Stimulated activated CD8-positive, alpha-beta memory T cell treated with anti-CD3 and anti-CD28 coated beads, Interleukin-2, amount 100 ng/mL, for 1 hour (primary cell): ENCODE measurements at places on chromosomes 3 and 15.

GRCh38 chr3:27584874-27585273 lies 100.7 kb upstream of the SLC4A7 start:
- no peak for DNase-seq

- DNase-seq, result no peak
These were observed 137.9 kb downstream of the XXYLT1 start for GRCh38 chr3:195133013-195133412.

- DNase-seq, result no peak
These were observed 101.4 kb downstream of the TNIK start for GRCh38 chr3:171358881-171359198.

DNA sequence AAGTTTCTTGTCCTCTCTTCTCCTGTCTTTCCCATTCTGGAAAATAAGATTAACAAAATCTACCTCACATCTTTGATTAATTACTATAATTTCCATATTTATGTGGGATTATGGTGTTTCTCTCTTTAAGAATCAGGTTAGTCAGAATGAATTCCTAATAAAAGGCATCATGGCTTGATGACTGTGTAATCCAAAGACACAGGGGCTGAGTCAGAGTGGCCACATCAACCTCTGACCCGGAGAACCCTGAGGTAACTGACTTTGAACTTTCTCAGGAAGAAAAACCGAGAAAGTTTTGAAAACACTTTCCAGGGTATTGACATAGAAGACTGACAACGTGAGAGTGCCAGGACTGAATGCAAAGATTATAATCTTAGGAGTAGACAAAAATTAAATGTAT lies 170.3 kb upstream of the MCTP2 start:
- no peak for DNase-seq

- DNase-seq, result no peak
These were observed 106.3 kb upstream of the ABHD17C start for GRCh38 chr15:80588801-80589200.

- no peak for DNase-seq
These were observed 25.4 kb upstream of the SLC25A26 start for GRCh38 chr3:66195347-66195783.

- DNase-seq, result no peak
These were observed 28.5 kb downstream of the SLCO2A1 start for GRCh38 chr3:134001251-134001650.

DNA sequence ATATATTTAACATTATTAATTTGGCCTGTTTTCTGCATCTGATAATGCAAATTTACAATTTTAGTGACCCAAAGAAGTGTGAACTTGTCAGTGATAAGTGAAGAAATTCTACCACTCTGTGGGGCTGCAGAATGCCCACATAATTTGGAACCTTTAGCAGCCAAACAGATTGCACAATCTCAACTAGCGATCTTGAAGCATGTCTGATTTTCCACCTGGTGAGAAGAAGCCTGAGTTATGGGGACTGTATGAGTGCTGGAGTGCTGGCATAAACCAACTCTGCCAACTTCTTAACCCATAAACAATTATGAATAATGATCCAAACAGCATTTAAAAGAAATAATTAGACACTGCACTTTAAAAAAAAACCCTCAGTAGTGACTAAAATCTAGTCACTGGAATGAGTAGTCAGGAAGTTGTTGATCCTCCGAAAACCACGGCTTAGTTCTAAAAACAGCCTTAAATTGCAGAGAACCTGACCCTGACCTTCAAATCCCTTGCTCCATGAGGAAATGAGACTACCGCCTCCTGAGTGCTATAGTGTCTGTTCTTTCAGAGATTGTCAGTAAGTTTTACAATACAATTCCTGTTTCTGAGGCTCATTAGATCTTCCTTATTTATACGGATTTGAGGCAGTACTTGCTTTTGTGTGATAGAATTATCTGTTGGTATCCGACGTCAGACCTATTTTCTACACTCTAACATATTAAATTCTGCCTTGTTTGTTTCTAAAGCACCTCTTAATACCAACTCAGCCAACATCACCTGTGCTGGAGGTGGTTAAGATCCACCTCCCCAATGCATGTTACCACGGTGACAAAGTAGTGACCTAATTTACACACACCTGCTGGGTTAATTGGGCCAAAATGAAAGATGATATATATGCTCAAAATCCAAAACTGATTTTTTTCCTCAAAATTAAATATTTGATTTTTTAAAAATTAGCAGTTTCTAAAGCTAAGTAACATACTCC lies 267.7 kb downstream of the ZBTB20 start:
- DNase-seq, result no peak

DNA sequence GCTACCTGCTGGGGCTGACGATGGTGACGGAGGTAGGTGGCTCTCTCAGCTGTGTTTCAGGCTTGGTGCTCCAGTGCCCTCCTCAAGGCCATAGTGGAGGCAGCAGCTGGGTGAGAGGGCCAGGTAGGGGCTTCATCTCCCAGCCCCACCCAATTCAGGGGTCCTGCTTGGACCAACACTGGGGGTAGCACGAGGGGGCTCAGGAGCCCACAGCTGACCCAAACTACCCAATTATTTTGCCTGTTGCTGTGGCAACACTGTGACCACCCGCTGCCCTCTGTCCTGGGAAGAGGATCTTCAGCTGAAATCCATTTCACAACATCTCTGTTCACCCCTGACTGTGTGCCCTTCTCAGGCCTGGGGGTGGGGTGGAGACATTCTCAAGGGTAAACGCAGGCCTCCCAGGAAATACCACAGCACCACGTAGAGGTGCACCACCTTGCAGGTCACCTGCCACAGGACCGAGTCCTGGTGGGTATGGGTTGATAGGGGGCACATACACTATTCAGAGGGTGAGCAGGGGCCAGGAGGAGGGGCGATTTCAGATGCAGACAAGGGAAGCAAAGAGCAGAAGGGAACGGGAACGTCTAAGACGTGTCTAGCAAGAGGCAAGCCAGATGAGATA lies 62.7 kb downstream of the GRIP2 start:
- no peak for DNase-seq

DNA sequence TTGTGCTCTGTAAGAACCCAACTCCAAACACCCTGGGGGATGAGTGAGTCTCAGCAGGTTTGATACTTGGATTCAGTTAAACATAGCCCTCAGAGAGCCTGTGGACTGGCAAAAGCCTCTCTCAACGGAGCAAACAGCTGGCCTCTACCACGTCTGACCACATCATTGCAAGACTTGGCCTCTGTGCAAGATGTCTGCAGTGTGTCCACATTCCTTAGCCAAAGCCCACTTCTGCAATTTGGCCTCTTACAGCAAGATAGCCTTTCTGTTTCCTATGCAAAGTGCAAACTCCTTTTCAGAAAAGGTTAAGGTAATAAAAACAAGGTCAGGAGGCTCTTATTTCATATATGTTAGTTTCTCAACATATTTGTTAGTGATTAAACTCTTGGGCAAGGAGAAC lies 27.9 kb downstream of the FBN1 start:
- DNase-seq, result no peak

GRCh38 chr15:78444255-78444654 lies 6.2 kb downstream of the IREB2 start:
- no peak for DNase-seq

- no peak for DNase-seq
These were observed 7.5 kb downstream of the ZNF148 start for GRCh38 chr3:125367403-125368230.

GRCh38 chr3:143859465-143860203 lies 11.4 kb upstream of the SLC9A9 start:
- no peak for DNase-seq

DNA sequence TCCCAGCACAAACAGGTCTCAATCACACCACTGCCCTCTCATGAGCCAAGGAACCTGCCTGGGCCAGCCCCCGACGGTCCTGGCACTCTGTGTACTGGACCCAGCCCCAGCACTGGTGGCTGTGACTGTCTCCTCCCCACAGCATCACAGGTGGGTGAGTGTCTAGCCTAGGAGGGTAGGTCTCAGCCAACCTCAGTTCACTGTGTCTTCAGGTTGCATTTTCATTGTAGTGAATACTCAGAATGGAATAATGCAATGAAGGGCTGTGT lies 163.4 kb upstream of the NSMCE3 start:
- no peak for DNase-seq

DNA sequence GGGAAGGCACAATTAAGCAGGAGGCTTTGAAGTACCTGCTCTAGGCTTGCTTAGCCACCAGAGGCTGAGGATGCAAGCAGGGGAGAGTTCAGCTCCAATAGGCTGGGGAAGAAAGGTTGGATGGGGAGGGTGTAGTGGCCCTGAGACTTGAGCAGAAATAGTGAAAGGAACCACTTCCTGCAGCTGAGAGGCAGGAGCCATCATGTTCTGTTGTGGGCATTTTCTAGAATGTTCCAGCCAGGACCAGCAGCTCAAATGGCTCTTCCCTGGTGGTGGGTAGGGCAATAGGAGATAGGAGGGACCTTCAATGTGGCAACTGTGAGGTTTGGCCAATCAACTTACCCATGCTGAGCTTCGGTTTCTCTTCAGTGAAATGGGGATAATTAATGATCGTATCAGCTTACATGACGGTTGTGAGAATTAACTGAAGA lies 79.1 kb upstream of the CGNL1 start:
- no peak for DNase-seq
